ENCODE measurements at places on chromosomes 4 and X.

DNA sequence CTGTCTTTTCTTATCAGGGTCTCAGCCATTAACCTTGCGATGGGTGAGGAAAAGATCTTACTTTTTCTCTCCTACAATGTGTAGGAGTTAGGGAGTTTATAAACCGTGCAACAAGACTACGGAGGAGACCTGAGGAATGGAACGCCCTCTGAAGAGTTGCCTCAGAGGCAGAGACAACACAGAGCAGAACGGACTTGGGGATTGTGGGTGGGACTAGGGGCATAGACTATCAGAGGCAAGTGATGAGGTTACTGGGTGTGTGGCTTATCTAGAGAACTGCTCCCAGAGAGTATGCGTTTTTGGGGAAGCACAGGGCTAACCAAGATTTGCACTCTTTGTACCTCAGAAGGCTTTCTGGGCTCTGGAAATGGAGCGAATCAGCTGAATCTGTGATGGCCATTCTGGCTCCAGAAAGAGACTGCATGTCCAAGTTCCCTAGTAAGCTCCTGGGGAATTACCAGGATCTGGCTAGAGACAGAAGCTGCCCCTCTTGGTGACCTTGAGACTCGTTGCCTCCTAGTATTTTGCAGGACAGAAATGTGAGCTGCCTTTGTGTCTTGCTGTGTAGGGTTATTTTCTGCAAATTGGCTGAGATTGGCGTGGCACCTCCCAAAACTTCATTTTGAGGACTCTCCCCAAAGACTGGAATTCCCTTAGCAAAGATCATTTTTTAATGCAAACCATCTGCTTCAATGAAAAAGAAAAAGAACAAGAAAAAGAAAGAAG is 118.9 kb downstream of the ARSF start:
- DNase-seq: no peak

DNA sequence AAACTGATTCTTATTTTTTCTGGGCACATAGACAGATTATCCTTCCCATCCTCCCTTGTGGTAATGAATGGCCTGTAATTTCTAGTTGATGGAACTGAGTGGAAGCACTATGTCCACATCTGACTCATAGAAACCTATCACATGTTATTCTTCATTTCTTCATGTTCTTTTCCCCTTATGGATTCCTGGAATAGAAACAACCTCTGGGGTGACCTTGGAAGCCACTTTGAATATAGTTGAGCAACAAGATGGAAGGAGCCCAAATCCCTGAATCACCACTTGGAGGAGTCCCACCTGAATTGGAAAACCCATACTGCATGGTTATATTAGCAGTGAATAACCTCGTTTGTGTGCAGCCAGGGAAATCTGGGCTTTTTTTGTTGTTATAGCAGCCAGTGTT is 137.8 kb downstream of the MID1IP1 start:
- DNase-seq: no peak

DNA sequence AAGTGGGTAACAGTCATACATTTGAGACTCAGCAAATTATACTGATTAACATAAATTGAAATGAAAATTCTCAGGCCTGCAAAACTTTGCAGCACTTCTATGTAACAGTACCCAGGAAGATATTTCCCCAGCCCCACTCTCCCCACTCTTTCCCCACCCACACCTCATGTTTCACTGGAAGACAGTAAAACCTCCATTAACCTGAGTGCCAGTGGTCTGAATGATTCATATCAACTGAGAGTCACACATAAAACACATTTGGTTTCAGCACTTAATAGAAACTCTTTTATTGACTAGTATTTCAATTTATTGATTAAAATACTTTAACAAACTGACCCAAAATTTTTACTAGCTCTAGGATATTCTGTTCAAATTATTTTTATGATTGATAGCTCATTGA is 6.9 kb downstream of the CXCL6 start:
- no peak for DNase-seq

DNA sequence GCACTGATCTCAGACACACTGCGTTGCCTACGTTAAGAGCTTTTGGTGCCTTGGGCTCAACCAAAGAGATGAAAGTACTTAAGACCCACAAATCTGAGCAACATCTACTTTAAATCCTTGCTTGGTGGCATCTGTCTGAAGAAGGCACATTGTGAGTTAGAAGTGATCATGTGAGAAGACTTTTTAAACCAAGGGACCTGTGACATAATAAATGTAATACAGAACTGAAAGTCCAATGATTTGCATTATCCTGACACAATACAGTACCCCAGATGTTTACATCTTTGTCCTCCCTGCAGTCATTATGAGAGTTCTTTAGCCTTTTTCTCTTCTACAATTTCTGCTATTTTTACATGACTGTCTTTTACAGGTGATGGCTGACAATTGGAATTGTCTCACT is 96.7 kb upstream of the FTHL17 start:
- DNase-seq: no peak

GRCh38 chr4:85522277-85522676 is 47.3 kb downstream of the ARHGAP24 start:
- no peak for DNase-seq

DNA sequence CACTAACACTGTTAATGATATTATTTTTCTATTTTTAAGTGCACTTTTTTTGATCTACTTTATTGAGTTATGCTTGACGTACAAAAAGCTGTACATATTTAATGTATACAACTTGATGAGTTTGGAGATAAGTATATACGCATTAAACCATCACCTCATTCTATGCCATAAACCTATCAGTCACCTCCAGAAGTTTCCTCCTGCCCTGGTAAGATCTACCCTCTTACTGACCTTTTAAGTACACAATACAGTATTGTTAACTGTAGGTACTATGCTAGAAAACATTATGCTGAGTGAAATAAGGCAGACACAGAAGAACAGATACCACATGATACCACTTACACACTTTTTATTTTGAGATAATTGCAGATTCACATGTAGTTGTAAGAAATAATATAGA is 36.9 kb downstream of the INTS6L start:
- DNase-seq: no peak

GRCh38 chr4:3127112-3127511 is 52.6 kb downstream of the HTT start:
- no peak for DNase-seq

Data from hematopoietic multipotent progenitor cell (in vitro differentiated cells).